HT-29 (cell line): ENCODE measurements at places on chromosomes 7 and 10. TPM values are rescaled to one million over a fixed set of nuclear protein-coding genes. Genes with fewer than 3 reads are reported as not detected.

GRCh38 chr7:131949659-131950058, 393.2 kb upstream of the PODXL start:
- no peak for DNase-seq

GRCh38 chr7:26958834-26959233, 94.4 kb upstream of the SKAP2 start:
- no peak for DNase-seq

GRCh38 chr10:48450741-48451466, 144.4 kb downstream of the MAPK8 start:
- DNase-seq = no peak

DNA sequence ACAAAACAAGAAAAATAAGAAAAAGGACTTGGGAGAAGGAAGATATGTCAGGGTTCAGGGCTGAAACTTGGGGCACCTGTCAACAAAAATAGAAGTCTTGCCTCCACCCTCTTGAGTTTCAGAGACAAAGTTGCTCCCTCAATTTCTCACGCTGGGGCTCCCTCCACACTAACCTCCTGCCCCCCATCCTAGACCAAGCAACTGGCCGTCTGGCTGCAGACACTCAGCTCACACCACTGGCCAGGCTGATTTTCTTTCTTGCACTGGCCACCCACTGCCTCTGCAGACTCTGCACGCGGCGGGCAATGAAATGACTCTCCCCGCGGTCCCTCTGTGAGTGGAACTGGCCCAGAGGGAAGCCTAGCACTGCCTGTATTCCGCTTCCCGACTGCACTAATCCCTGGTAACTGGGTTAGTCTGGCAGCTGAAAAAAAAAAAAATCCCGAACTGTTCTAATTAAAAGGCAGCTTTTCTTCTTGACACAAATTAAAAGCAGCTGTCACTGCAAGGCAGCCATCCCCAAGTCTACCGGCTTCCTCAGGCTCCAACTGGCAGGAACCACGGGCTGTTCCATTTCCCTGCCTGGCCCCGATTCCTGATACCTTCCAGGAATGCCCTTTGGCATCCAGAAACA, 83.5 kb downstream of the SPDYE5 start:
- DNase-seq = no peak

DNA sequence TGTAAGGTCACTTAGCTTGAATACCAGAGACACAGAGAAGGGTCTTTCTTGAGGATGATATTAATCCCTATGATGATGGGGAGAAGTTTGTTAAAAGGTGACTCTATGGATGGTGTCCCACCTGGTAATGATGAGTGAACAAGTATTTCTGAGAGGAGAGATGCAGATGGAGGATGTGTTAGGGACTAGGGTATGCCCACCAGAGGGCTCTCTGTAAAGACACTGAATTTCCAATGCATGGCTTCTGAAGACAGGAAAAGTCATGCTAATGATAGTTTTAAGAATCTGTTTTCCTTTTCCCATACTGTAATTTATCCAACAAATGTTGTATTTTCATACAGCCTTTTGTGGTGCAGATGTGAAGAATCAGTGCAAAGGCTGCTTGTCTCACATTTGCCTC, 1250.9 kb upstream of the CELF2 start:
- DNase-seq = peak; percentile 27

- DNase-seq = no peak
Measured at GRCh38 chr7:9149499-9150082, 716.2 kb downstream of the NXPH1 start.

The LLCFC1 gene
- total RNA-seq = not detected in 2 replicates

The GIMAP6 gene
- total RNA-seq = not detected in 2 replicates
